ENCODE measurements at places on chromosomes 4 and X. TPM values are rescaled to one million over a fixed set of nuclear protein-coding genes. Genes with fewer than 3 reads are reported as not detected.

Gene CYSLTR1
- total RNA-seq: not detected

Gene TMEM31
- not detected for total RNA-seq

Gene TRPC5OS
- total RNA-seq: not detected

Gene GPR82
- not detected for total RNA-seq

Gene ACOT9
- 44.5 TPM for total RNA-seq

Gene AMTN
- total RNA-seq: not detected

Gene CT47C1
- total RNA-seq: not detected

Gene BEND4
- total RNA-seq: 0.03 TPM

Gene TRO
- 2.4 TPM for total RNA-seq

Gene DGAT2L6
- total RNA-seq: not detected

Gene UCP1
- total RNA-seq: not detected

All from Panc1 (cell line).